ENCODE measurements at places on chromosomes 2 and 18. TPM values are rescaled to one million over a fixed set of nuclear protein-coding genes. Genes with fewer than 3 reads are reported as not detected.

- peak; percentile 63 for DNase-seq
These were observed 16.0 kb downstream of the PDCD1 start for GRCh38 chr2:241842620-241843211.

GRCh38 chr18:78902795-78903435 lies 76.7 kb upstream of the SALL3 start:
- DNase-seq, result no peak

- peak; percentile 60 for DNase-seq
These were observed 120.4 kb downstream of the RNF144A start for GRCh38 chr2:7037340-7038333.

DNA sequence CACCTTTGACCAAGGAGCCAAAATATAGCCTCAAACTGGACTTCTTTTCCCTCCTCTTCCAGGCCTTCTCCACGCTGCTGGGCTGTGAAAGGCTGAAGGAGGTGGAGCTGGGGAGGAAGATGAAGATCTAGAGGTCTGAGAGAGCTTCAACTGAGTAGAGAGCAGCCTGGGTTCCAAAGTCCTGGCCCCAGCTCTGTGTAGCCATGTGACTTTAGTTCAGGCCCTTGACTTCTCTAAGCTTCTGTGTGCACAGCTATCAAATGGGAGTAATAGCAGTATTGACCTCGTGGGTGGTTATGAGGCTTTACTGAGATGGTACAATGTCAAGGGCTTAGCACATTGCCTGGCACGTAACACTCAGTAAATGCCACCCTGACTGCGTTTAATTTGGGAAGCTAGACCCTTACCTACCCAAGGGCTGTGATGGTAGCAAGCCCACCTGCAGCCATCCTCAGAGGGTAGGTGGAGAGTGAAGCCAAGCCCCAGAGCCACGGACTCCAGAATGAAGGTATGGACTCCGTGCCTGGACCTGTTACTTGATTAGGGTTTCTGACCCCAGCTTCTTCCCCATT lies 38.4 kb downstream of the SERTAD2 start:
- DNase-seq, result no peak

DNA sequence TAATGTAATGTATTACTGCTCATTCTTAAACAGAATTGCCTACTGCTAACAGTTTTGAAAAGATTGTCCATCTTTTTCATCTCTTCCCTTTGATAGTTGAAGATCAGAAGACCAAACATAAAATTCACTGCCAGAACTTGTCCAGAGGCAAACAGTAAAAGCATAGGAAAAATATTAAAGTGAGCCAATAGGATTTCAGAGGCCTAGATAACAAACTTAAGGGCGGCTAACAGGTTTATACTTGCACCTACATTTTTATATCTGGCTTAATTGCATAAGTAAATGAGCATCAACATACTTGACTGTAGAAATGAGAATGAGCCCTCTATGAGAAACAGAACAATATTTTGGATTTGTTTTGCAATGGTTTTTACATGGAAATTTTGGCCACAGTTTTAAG lies 30.3 kb downstream of the ZC3H15 start:
- DNase-seq, result no peak

GRCh38 chr18:77054288-77054605 lies 78.3 kb downstream of the MBP start:
- DNase-seq, result no peak

- DNase-seq, result no peak
These were observed 1.1 kb downstream of the CNDP2 start for GRCh38 chr18:74497324-74497676.

GRCh38 chr2:30362468-30363081 lies 84.5 kb upstream of the LCLAT1 start:
- no peak for DNase-seq

DNA sequence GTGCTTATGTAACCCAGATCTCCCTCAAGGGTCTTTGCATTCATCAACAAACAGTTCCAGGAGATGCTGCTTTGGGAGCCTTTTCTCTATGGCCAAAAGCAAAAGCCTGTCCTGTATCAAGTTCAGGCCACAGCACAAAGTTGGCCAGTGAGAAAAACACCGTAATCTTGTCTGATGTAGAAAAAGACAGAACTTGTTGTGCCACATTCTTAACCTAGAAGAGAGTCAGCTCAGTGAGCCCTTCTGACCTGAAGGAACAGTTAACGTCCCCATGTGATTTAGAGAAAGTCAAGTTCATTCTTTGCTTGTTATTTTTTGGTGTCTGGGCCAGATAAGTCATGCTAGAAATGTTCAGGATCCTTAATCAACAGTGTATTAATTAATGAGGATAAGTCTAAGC lies 7.8 kb upstream of the CNDP1 start:
- DNase-seq, result no peak

DNA sequence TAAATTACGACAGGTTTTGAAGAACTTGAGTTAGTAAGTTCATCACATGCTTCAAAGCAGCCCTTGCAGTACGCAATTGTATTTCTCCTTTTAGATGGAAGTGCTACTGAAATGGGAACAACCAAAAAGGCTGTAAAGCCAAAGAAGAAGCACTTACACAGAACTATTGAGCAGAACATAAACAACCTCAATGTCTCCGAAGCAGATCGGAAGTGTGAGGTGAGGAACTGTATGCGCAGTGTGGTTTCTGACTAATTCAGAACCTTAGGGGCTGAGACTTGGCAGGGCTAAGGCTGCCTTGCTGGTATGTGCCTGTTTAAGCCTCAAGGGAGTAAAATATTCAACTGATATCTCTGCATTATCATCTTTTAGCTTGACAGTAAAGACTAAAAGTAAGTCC lies 8.4 kb downstream of the NCAPH start:
- no peak for DNase-seq

DNA sequence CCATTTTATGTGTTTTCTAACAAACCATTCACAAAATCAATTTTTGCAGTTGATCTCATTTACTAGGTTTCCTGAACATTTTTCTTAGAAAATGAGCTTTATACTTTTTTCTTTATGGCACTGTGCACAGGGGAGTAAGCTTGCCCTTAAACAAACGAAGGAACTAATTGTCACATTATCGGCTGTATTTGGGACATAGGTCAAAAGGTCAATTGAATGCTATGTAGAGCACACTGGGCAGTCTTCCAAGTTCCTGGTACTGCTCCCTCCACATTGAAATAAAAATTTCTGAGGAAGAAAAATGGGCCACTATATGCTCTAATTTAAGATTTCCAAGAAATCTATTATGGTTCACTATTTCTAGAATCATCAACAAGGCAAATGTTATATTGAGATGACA lies 93.6 kb upstream of the TMEFF2 start:
- no peak for DNase-seq

DNA sequence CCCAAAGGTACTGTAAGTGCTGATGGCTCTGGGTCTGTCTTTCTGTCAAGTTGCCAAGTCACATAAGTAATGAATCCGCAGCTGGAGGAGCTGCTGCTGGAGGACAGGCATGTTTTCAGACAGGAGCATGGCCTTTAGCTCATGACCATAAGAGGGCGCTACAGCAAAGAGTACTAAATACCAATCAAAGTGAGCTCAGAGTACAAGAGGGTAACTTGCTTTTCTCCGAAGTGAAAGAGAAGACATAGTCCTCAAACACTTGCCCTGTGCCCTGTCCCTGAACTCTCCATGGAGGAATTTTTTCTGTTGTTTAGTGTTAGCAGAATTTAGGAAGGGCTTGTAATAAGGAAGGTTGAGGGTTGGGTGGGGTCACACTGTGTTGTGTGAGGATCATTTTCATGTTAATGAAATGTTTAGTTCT lies 58.0 kb upstream of the EML6 start:
- DNase-seq, result no peak

GRCh38 chr2:191230174-191230573 lies 15.0 kb upstream of the MYO1B start:
- no peak for DNase-seq

DNA sequence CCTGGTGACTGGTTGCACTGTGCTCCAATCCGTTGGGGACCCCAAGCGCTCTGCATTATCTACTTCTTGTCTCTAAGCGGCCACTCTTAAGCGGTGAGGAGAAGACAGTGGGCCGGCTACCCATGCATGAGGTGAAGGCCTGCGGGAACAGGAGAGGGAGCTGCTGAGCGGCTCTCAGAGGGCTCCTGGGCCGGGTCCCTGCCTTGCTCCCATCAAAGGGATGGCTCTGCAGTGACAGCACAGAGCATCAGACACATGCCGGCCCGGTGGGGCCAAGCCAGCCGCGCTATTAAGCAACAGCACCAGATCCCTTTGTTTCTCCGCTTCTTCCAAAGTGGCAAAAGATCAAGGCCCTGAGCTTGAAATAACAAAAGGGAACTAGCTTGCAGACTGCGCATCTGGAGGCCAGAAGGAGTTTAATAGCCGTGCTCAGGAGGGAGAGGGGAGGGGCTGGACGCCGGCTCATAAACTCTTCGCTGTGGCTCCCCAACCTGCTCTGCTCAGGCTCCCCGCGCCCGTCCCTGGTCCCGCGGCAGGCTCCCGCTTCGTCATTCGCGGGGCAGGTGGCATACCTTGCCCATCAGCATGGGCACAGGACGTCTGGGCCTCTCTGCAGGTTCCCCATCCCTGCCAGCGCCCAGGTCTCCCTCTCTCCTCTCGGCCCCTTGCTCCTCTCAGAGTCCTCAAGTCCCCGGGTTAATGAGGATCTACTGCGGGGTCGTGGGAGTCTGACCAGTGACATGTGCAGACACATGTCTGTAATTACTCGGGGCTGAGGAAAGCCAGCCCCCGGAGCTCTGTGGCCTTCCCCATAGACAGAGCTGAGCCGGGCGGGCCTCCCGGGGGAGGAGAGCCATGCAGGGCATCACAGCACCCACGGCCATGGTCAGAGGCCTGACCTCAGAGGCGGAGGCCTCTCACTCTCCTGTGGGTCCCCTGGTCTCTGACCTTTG lies 96.7 kb downstream of the ASB1 start:
- no peak for DNase-seq

DNA sequence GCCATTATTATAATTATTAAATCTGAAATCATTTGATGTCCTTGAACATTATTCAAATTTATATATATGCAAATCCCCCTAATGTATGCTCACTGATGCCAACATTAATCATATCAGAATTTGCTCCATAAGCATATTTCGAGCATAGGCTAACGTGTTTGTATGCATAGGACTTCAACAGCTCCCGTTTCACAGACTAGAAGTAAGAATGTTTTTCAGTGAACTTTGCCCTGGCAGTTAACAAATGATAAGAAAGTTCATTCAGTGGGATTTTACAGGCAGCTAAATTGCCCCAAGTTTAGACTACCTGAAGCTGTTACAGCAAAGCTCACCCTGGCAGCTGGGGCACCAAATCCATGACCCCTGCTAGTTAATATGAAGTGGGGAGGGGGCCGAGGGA lies 272.0 kb downstream of the LNPK start:
- no peak for DNase-seq

- DNase-seq, result no peak
These were observed 1592.7 kb upstream of the ACVR2A start for GRCh38 chr2:146252119-146252518.

- DNase-seq, result peak; percentile 59
These were observed 326.2 kb upstream of the SOX11 start for GRCh38 chr2:5365871-5366461.

DNA sequence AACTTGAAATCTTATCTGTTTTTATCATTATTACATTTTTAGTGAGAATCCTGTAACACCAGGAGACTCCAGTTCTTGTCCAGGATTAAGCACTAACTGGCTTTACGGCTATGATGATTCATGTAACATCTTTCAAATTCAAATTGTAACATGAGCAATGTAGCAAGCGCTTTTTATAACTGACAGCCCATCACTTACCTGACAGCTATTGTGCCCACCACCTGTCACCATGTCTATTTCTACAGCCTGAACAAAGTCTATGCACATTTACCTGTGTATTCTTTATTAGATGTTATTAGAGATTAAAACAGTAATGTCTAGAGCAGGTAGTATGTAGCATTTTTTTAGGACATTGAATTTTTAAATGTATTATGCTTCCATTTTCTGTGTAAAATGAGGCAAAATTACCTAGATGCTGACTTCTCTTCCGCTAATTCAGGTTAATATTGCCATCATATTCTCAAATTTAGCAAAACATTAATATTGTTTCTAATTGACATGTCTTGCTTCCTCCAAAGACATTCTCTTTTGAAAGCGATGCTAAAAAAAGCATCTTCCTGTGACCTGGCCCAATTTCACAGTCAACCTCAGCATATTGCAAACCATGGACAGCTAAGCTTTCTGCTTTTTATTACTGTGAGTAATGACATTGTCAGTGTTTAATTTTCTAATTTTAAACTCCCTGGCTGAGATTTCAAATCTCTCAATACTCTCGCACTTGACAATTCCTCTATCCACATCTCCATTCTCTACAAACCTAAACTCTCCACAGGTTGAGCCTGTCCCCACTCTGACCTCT lies 37.8 kb downstream of the RIT2 start:
- DNase-seq, result no peak

- DNase-seq, result no peak
These were observed 23.2 kb upstream of the GREB1L start for GRCh38 chr18:21218862-21219261.

DNA sequence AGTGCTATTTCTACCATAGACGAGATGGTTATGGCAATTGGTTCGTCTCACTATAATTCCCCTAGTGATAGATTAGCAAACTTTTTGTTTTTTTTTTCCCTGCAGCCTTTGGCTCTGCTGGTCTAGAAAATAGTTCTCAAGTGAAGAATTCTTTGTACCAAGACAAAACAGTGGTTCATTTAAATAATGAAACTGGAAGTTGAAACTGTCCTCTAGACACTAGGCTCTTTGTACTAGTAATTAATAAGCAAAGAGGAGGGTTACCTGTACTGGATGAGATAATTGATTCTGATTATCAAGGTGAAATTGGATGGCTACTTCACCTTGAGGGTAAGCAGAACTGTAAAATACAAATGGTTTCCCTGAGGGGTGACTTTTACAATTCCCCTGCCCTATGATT lies 156.9 kb upstream of the DCC start:
- DNase-seq, result no peak

GRCh38 chr18:12441475-12442034 lies 33.8 kb downstream of the PRELID3A start:
- no peak for DNase-seq

GRCh38 chr2:12261986-12262680 lies 454.6 kb upstream of the TRIB2 start:
- DNase-seq, result no peak

The GAREM2 gene
- total RNA-seq, result 4.8 TPM

The NXPH2 gene
- total RNA-seq, result not detected

The SCYGR4 gene
- total RNA-seq, result not detected

The FLACC1 gene
- 4.9 TPM for total RNA-seq

The B3GNT7 gene
- 8.0 TPM for total RNA-seq

The IHH gene
- total RNA-seq, result not detected

The GBX2 gene
- not detected for total RNA-seq

The CNTNAP5 gene
- not detected for total RNA-seq

The CPSF3 gene
- 13.8 TPM for total RNA-seq

The CKAP2L gene
- 0.05 TPM for total RNA-seq
